ENCODE measurements at places on chromosomes 6 and 20.

DNA sequence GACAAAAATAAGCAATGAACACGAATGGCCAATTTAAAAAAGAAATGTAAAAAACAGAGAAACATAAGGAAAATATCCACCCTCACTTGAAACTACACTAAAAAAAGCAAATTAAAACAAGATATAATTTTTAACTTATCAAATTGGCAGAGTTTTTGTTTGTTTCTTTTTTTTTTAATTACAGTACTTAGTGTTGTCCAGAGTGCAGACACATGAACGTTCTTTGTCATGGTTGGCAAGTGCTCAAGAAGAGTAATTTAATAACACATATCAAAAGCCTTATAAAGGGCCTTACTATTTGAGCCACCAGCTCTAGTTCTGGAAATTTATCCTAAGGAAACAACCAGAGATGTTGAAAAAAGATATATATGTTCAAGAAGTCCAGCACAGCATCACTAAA lies 142.3 kb downstream of the ATXN1 start:
- no peak for DNase-seq

DNA sequence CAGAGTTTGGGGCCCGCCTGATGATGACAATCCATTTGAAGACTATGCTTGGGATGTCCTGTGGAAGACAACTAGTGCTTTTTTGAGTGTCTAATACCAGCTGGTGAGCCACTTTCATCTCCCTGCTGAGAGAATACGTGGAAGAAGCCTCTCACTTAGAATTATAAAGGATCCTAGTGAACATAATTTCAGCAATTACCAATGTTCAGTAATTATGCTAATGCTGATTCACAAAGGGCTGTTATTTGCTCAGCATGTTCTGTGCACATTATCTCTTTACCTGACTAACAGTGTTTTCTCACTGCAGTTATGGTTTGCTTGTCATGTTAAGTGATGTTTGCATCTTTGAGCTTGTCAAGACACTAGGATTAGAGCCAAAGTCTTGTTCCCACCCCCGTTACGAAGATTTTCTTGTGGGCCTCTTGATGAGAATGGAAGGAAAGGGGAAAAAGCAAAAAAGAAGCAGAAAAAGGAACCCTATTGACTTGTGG lies 282.1 kb upstream of the CHD6 start:
- no peak for DNase-seq

GRCh38 chr6:111358454-111358853 lies 124.6 kb downstream of the REV3L start:
- no peak for DNase-seq

- DNase-seq, result no peak
These were observed 32.9 kb upstream of the TCF21 start for GRCh38 chr6:133855991-133856370.

GRCh38 chr20:39717936-39718335 lies 755.8 kb downstream of the DHX35 start:
- no peak for DNase-seq

- DNase-seq, result no peak
These were observed 122.6 kb upstream of the PHACTR1 start for GRCh38 chr6:12593771-12594529.
